Heart left ventricle (tissue), 16 donors: ENCODE measurements at places on chromosomes 4 and X. TPM values are rescaled to one million over a fixed set of nuclear protein-coding genes. Genes with fewer than 3 reads are reported as not detected.

DNA sequence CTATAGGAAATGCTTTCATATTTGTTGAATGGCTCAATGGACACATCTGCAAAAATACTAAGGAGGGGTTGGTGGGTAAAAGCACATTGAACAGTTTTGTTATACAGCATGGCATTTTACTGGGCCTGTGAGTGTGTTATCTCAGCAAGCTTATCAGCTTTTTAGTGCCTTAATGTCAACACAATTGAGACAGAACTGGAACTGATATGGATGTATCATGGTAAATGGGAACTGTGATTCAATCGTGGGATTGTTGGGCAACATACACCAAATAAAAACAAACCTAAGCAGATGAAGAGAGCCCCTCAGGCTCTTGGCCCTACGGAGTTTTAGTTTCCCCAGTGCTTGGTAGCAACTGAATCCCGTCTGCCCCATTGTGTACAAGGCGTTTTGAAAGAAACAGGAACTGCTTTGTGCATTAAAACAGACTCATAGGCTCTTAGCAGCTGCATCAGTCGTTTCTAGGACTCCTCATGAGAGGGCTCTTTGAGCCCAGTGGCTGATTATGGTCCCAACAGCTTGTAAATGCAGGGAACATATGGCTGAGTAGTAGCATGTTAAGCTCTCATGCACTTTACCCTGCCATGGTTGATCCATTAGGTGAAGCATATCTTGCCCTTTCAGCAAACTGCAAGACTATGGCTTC is 7.3 kb downstream of the GPR119 start:
- H3K27me3 ChIP-seq = no peaks in the 10 kb centered on the region
- no peaks in the 10 kb centered on the region for H3K36me3 ChIP-seq
- H3K4me3 ChIP-seq = no peak overlapping the region
- no peak for DNase-seq
- no peaks in the 10 kb centered on the region for H3K4me1 ChIP-seq
- H3K27ac ChIP-seq = no peak overlapping the region

DNA sequence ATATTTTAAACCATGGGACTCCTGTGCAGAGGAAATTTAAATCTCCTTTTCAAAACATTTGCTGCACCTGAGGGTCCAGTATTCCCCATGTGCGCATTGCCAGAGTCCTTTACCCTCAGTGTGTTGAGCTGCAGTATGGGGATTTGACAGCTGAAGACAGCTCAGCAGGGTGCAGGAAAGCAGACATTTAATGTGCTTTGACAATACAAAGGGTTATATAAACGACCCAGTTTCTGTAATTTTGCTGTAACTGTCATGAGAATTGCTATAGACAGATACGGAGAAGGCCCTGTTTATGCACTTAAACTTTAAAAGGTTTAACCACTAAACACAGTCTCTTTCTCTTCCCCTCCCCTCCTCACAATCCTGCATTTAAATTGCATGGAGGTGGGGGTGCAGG is 393.4 kb downstream of the MID1IP1 start:
- no peaks in the 10 kb centered on the region for H3K36me3 ChIP-seq
- H3K4me3 ChIP-seq = no peak overlapping the region
- H3K27ac ChIP-seq = no peak overlapping the region
- DNase-seq = no peak
- H3K27me3 ChIP-seq = no peaks in the 10 kb centered on the region

- no peak overlapping the region for H3K4me3 ChIP-seq
- H3K27ac ChIP-seq = no peak overlapping the region
- no peak for DNase-seq
- no peaks in the 10 kb centered on the region for H3K36me3 ChIP-seq
- H3K27me3 ChIP-seq = no peaks in the 10 kb centered on the region
Measured at GRCh38 chrX:110280954-110281353, 36.9 kb downstream of the AMMECR1 start.

- no peaks in the 10 kb centered on the region for H3K4me1 ChIP-seq
- H3K4me3 ChIP-seq = no peak overlapping the region
- H3K36me3 ChIP-seq = no peaks in the 10 kb centered on the region
- DNase-seq = no peak
- H3K27ac ChIP-seq = no peak overlapping the region
Measured at GRCh38 chrX:131970347-131970746, 52.8 kb upstream of the STK26 start.

TCP11X2 gene
- total RNA-seq = not detected

MAP7D3 gene
- total RNA-seq = 8.2 TPM

- H3K4me3 ChIP-seq = no peak overlapping the region
- no peak for DNase-seq
- no peaks in the 10 kb centered on the region for H3K27me3 ChIP-seq
Measured at GRCh38 chr4:126799416-126799815, 833.3 kb upstream of the INTU start.

DNA sequence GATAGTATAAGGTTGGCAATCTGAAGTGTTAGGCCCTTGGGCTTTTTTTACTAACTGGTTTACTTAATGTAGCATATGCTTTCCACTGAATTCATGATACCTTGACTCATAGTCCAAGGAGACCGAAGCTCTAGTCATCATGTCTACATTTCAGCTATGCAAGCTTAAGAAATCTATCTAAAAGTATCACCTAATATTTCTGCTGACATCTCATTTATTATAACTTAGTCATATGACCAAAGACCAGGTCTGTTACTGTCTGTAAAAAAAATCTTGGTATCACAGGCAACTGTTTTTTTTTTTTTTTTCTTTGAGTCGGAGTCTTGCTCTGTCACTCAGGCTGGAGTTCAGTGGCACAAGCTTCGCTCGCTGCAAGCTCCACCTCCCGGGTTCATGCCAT is 814.0 kb upstream of the NDST4 start:
- H3K27me3 ChIP-seq = no peaks in the 10 kb centered on the region
- no peak overlapping the region for H3K27ac ChIP-seq
- no peak for DNase-seq
- H3K4me3 ChIP-seq = no peak overlapping the region
- H3K36me3 ChIP-seq = no peaks in the 10 kb centered on the region
- no peaks in the 10 kb centered on the region for H3K4me1 ChIP-seq

DNA sequence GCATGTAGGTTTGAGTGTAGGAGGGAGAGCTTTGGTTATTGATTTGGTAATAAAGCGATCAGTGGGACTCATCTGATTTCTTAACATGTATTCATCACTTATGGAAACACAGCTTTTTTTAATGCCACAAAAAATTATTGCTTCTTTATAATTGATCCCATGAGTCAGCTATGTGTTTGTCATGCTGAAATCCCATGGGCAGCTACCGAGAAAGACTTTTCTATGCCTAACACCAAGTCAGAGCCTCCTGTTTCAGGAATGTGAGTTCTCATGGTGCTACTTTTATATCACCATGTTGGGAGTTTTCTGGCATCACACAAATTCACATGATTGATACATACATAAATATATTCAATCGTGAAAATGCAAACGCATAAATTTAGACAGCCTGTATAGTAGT is 165.7 kb downstream of the RAPGEF2 start:
- H3K27ac ChIP-seq = peak overlapping the region; percentile 65
- DNase-seq = no peak
- H3K4me3 ChIP-seq = peak overlapping the region; percentile 31
- H3K27me3 ChIP-seq = no peaks in the 10 kb centered on the region

DNA sequence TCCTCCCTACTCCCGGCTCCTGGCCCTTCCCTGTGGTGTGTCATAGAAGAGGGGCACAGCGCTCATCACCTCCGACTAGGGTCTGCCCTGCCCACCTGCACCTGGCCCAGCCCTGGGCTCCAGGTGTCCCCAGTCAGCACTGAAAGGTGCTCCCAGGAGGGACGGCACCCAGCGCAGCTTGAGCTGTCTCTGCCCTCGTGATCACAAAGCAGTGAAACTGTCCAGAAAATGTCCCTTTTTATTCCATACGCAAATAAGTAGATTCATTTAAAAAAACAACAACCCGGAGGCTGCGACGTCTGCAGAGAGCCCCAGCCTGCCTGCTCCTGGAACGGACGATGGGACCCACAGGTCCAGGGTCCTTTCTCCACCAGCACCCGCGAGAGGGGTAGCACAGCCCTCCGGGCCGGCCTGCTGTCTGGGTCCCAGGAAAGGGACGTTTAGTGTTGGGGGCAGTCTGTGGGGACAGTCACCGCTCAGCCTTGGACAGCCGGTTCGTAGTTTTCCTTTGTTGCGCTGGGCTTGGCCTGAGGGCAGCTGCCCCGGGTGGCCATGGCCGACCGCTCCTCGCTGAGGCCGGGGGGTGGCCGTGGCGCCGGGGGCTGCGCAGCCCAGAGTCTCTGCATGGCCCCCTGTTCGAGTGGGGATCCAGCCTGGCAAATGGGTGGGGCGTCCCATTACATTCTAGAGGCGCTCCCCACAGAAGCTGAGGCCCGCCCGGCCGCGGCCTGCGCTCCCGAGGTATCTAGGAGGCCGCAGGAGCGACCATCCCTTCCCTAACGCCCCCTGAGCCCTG is 4.6 kb downstream of the HMX1 start:
- H3K27ac ChIP-seq = no peak overlapping the region
- peaks cover 89% of the 10 kb centered on the region for H3K27me3 ChIP-seq
- no peak overlapping the region for H3K4me3 ChIP-seq
- no peaks in the 10 kb centered on the region for H3K36me3 ChIP-seq

DNA sequence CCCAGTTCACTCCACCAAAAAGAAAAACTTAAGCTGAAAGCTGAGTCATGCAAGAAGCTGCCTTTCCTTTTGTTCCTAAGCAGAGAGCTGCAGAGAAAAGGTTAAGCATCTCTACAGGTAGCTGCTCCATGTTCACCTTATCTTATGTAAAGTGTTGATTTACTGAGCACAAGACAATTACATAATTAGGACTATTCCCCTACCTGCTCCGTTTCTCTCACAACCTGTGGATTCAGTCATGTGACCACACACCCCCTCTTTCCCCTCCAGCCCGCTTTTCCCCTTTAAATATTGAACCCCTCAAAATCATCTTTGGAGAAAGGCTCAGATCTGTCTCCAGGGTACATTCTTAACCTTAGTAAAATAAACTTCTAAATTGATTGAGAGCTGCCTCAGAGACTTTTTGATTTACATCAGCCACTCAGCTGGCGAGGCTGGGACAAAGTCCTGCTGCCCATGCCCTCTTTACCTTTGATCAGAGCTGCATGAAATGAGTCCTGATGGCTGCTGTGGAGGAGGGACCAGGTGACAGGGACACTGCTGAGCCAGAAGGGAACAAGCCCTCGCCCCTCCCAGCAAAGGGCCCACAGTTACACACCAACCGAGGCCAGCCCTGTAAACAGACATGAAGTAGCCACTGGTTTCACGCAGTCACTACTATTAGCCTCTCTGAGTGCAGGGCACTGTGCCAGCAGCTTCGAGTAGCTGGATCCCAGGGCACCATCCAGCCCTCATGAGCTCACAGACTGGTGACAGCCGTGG is 53.9 kb upstream of the C4orf50 start:
- H3K4me1 ChIP-seq = no peaks in the 10 kb centered on the region
- no peaks in the 10 kb centered on the region for H3K36me3 ChIP-seq
- no peak overlapping the region for H3K27ac ChIP-seq
- peaks cover 12% of the 10 kb centered on the region for H3K27me3 ChIP-seq
- DNase-seq = peak; percentile 64

DNA sequence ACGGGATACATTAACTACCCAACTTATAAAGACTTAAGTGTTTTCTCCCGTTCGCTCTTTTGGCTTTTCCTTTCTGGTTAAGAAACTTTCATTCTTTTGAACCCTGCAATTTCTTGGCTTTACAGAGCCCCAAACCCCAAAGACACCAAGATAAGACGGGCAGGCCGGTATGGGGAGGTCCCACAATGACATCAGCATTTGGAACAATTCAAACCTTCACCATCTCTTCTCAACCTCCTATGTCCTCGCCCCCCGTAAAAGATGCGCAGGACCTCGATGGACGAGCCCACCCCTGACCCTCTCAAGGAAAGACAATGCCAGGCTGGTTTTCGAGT is 999 bp downstream of the ZNF518B start:
- H3K4me3 ChIP-seq = peak overlapping the region; percentile 79
- H3K27me3 ChIP-seq = peaks cover 9% of the 10 kb centered on the region
- no peak overlapping the region for H3K27ac ChIP-seq
- no peak for DNase-seq
- peaks cover 27% of the 10 kb centered on the region for H3K36me3 ChIP-seq

- H3K27ac ChIP-seq = no peak overlapping the region
- H3K27me3 ChIP-seq = peaks cover 3% of the 10 kb centered on the region
- DNase-seq = no peak
- no peaks in the 10 kb centered on the region for H3K4me1 ChIP-seq
Measured at GRCh38 chr4:169774466-169775445, 17.0 kb upstream of the HPF1 start.

DNA sequence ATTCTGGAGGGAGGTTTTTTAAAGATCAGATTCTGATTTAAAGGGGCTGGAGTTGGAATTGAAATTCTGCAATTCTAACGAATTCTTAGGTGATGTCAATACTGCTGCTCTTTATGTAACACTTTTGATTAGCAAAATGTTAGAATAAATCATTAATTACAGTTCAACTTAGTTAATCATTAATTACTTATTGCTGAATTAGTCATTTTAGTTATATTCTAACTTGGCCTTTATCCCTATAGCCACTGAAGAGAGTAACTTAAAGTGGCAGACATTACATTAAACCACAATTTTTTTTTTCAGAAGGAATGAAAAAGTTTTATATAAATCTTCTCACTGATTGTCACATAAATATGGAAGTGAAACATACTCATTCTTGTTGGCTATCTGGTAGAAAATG is 206.6 kb upstream of the ITM2A start:
- no peaks in the 10 kb centered on the region for H3K4me1 ChIP-seq
- no peak for DNase-seq
- no peak overlapping the region for H3K4me3 ChIP-seq
- H3K36me3 ChIP-seq = no peaks in the 10 kb centered on the region
- no peak overlapping the region for H3K27ac ChIP-seq
- H3K27me3 ChIP-seq = no peaks in the 10 kb centered on the region

- DNase-seq = no peak
- H3K27ac ChIP-seq = no peak overlapping the region
Measured at GRCh38 chr4:146959692-146960091, 14.0 kb upstream of the TTC29 start.

RBM46 gene
- not detected for total RNA-seq

- H3K27me3 ChIP-seq = no peaks in the 10 kb centered on the region
- H3K4me1 ChIP-seq = no peaks in the 10 kb centered on the region
- H3K27ac ChIP-seq = no peak overlapping the region
- no peak overlapping the region for H3K4me3 ChIP-seq
- H3K36me3 ChIP-seq = no peaks in the 10 kb centered on the region
- no peak for DNase-seq
Measured at GRCh38 chrX:131061306-131061705, 3.2 kb downstream of the ARHGAP36 start.

GRCh38 chr4:36477861-36478260 is 196.4 kb downstream of the DTHD1 start:
- no peaks in the 10 kb centered on the region for H3K4me1 ChIP-seq
- H3K27ac ChIP-seq = no peak overlapping the region
- no peaks in the 10 kb centered on the region for H3K27me3 ChIP-seq
- H3K4me3 ChIP-seq = no peak overlapping the region
- DNase-seq = no peak

ARL9 gene
- total RNA-seq = not detected

DNA sequence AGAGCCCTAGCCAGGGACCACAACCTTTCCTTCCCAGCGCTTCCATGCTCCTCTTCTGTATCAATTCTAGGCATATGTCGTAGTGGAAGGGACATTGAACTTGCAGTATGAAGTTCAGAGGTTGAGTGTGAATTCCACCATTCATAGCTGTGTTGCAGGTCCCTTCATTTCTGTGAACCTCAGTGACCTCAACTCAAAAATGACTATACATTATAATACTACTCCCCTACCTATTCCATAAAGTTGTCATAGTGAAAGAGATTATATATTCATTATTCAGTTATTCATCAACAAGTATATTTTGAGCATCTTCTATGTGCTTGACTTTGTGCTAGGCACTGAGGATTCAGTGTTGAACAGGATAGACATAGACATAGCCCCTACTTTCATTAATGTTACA is 28.0 kb downstream of the SH3BGRL start:
- no peak overlapping the region for H3K27ac ChIP-seq
- H3K27me3 ChIP-seq = no peaks in the 10 kb centered on the region
- H3K4me1 ChIP-seq = no peaks in the 10 kb centered on the region
- H3K4me3 ChIP-seq = no peak overlapping the region
- DNase-seq = no peak

TMPRSS11D gene
- total RNA-seq = not detected

CENPVL2 gene
- total RNA-seq = not detected
